ENCODE measurements at places on chromosomes 4 and X. TPM values are rescaled to one million over a fixed set of nuclear protein-coding genes. Genes with fewer than 3 reads are reported as not detected.

DNA sequence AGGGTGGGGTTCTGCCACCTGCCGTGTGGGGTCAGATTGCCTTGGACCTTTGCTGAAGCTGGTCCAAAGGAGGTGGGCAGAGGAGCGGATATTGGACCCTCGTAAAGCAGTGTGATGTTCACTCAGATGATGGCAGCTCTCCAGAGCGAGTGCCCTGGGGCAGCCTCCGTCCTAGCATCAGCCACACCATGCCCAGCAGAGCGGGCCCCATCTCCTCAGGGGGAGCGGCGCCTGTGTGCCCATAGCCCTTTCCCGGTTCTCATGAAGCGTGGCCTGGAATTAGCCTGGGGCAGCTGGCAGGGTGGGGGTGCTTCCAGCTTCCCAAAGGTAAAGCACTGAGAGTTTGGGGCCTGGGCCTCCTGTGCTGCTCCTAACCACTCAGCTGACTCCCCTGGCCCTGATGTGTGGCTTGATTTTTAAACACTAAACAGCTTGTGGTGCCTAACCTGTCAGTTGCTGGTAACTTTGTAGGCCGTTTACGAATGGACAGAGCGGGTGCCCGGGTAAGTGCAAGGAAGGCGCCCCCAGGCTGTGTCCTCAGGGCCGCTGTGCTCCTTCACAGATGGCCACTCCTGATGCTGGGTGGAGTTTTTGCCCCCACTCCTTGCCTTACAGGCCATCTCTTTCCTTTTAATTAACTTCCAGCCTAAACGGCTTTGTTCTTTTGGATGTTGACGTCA, 36.0 kb downstream of the NOP14 start:
- DNase-seq: no peak

Gene EMCN
- total RNA-seq: not detected

GRCh38 chr4:40269133-40269532, 66.0 kb upstream of the CHRNA9 start:
- no peak for DNase-seq

Gene PGAM4
- total RNA-seq: not detected

DNA sequence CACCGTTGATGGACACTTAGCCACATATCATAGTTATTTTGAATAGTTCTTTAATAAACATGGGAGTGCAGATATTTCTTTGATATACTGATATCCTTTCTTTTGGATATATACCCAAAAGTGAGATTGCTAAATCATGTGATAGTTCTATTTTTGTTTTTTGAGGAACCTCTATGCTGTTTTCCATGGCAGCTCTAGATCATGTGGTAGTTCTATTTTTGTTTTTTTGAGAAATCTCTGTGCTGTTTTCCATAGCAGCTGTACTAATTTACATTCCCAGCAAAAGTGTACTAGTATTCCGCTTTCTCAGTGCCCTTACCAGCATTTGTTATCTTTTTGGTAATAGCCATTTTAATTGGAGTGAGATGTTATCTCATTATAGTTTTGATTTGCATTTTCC, 3.6 kb downstream of the SH3BGRL start:
- DNase-seq: no peak

- no peak for DNase-seq
Observed at GRCh38 chr4:186553717-186554116, 1.6 kb downstream of the MTNR1A start.

GRCh38 chrX:103607364-103608305, at the start of gene TCEAL3:
TSS of gene TCEAL3 (plus strand) at chrX:103607963. CDS start at chrX:103609065, 1,102 bp downstream.
- DNase-seq: peak; percentile 41

DNA sequence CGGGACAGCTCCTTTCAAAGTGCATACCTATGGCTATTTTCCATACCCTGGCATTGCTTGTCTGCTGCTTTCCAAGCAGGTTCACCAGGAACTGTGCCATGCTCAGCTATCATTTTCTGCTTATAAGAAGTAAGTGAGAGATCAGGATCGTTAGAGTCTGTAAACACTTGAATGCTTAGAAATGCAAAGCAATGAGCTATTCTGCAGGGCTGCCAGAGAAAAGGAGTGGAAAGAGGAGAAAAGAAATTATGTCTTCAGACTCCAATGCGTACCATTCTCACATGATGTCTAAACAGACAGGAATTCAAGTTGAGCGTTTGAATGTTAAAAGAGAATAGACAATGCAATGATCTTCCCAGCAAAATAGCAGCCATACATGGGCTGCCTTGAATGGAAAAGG, 245.5 kb upstream of the SLC7A11 start:
- DNase-seq: no peak

Gene CDK16
- total RNA-seq: 154 TPM

GRCh38 chr4:55116450-55116849, 8.9 kb downstream of the KDR start:
- no peak for DNase-seq

- DNase-seq: no peak
Observed at GRCh38 chr4:15168759-15169158, 166.5 kb downstream of the CPEB2 start.

Gene IL2
- total RNA-seq: not detected

DNA sequence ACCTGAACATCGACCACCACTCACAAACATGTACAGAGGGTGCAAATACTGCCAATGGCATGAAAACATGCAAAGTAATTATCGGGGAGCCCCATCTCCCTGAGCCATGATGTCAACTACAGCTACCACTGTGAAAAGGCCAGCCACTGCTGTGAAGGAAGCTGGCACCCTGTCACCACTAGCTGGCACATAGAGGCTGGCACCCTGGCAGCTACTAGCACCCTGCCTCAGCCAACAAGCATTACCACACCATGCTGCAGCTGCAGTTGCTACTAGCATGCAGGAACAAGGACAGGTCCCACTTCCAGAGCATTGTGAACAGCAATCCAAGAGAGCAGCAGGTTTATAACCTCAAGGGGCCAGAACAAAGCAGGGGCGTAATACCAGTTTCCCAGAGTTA, 81.4 kb downstream of the PRR32 start:
- DNase-seq: no peak

Gene NEUROG2
- not detected for total RNA-seq

DNA sequence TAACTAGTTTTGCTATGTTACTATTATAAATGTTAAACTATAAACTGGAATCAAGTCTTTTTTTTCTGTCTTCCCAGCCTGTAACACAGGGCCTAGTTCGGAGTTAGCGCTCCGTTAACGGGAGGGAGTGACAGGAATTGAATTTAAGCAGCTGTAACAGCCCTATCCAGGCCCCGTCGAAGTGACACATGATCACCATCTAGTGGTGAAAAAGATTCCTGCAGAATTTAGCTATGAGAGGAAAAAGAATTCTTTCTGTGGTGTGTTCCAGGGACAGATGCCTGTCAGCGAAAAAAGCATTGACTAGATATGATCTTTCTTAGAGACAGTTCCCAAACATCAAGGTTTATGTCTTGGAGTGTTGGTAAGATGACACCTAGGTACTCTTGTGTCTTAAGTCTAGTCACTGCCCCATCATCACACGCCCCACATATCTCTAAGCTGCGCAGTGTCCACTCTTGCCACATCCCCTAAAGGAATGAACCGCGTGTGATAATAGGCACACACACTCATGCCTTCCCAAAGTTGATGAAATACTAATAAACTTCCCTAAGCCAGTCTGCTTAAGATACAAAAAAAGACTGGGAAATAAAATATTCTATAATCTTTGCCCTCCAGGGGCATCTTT, 2.1 kb downstream of the GAB3 start:
- DNase-seq: peak; percentile 51

DNA sequence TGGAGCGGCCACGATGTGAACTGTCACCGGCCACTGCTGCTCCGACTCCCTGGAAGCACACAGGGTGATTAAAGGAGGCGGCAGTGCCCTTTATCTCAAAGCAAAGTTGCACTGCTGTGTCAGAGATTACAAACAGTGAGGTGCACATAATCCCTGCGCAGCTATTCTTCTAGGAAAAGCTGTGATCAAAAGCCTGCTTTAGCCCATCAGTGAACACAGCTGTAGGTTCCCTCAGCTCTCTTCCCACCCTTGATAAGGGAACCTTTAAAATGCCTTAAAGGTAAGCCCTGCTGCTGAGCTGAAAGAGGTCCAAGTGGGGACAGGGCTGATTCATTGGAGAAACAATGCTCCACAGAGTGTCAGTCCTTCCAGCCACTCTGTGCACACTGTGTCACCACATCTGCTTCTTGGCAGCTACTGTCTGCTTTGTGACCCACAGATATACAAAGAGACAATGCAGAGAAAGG, 127.6 kb downstream of the EIF4E start:
- no peak for DNase-seq

Gene VCX3B
- not detected for total RNA-seq

DNA sequence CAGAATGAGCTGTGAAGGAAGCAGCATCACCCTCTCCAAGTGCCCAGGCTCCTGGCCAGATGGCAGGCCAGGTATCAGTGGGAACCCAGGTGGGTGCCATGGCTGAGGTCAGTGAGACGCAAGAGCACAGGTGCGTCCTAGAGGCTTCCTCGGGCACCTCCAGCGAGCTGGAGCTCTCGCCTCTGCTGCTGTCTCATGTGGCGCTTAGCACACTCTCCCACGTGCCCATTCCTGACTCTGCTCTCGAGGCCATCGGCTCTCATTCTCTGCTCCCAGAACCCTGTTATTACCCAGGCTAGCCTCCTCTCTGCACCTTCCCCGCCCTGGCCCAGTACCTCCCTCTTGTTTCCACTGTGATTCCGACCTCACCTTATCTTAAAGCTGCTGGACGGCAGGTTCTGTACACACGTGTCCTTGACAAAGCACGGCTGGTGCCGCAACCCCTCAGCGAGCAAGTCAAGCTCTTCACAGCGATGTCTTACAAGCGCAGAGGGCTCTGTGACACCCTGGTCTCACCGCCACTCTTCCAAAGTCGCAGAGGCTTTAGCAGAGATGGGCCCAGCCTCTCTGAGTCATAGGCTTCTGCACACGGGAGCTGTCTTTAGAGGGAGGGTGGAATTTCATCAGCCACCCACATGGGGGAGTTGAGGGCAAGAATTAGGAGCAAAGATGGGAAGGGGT, 15.4 kb upstream of the MSANTD1 start:
- no peak for DNase-seq

DNA sequence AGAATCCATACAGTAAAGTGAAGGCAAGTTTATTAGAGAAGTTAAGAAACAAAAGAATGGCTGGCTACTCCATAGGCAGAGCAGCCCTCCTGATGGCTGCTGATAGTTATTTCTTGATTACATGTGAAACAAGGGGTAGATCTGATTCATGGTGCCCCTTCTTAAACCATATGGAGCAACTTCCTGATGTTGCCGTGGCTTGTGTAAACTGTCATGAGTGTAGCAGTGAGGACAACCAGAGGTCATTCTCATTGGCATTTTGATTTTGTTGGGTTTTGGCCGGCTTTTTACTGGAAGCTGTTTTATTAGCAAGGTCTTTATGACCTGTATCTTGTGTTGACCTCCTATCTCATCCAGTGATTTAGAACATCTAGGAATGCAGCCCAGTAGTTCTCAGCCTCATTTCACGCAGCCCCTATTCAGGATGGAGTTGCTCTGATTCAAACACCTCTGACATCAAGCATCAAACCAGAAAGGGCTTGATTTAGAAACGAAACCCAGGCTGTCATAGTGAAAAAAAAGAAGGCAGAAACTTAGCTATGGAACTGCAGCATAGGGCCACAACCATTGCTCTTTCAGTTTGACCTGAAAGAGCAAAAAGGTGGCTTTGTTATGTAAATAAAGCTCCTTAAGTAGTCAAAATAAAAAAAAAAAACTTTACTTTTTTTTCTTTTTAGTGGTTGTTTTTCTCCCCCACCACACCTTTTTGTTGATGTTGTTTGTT, 37.8 kb downstream of the SPCS3 start:
- no peak for DNase-seq

DNA sequence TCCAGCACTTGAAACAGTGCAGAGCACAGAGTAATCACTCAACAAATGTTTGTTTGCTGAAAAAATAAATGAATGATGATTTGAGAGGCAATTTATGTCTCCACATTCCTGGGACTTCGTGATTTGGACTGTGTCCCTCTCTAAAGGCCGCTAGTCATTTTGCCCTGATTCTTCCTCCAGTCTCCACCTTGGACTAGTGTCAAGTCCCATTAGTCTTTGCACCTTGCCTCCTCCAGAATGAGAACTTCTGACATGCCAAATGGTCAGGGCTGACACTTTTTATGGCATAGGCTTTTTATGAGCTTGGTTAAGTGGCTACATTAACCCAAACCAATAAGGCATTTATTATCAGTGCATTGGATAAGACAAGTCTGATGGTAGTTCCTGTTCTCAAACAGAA, 65.1 kb upstream of the POF1B start:
- DNase-seq: no peak

Gene CTAG1B
- total RNA-seq: not detected

DNA sequence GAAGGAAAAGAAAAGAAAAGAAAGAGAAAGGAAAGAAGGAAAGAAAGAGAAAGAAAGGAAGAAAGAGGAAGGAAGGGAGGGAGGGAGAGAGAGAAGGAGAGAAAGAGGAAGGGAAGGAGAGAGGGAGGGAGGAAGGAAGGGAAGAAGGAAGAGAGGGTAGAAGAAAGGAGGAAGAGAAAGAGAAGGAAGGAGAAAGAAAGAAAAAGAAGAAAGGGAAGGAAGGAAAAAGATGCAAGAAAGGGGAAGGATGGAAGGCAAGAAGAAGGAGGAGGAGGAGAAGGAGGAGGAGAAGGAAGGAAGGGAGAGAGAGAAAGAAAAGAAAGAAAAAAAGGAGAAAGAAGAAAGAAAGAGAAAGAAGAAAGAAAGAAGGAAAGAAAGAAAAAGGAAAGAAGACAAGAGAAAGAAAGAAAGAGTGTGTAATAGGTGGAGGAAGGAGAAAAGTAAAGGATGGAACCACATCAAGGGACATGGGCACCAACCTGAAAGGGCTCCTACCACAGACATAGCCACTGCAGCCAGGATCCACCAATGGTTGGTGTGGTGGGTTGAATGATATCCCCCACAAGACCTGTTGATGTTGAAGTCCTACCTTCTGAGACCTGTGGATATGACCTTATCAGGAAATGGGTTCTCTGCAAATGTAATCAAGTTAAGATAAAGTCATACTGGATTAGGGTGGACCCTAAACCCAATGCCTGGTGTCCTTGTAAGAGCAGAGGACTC, 80.2 kb downstream of the RELL1 start:
- DNase-seq: no peak
